ENCODE measurements at places on chromosomes 2 and 18. TPM values are rescaled to one million over a fixed set of nuclear protein-coding genes. Genes with fewer than 3 reads are reported as not detected.

DNA sequence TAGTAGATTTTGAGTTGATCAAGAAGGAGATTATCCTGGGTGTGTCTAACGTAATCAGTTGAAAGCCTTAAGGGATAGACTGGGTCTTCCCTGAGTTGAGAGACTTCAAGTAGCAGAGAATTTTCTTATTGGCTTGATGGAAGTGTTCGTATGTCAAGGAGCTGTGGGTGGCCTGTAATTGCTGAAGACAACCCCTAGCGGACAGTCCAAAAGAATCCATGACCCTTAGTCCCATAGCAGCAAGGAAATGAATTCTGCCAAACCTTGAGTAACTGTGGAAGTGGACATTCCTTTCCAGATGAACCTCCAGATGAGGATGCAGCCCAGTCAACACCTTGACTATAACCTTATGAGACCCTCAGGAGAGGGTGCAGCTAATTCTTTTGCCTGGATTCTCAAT lies 786.3 kb downstream of the SOCS6 start:
- no peaks in the 10 kb centered on the region for H3K27me3 ChIP-seq
- no peaks in the 10 kb centered on the region for H3K4me1 ChIP-seq

DNA sequence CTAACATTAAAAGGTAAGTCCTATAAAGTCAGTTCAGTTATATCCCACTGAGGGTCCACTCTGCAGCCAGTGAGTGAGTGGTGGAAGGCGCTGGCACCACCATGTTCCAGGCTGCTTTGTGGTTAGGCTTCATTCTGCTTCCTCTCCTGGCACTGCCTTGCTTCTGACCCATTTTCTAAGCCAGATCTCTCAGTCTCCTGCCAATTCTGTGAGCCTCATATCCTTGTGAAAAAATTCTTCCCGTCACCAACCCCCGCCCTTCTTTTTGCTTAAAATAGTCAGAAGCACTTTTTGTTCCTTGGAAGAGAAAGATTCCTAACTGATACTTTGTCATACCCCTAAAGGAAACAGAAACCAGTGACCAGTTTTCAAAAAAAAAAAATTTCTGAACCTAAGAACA lies 139.8 kb upstream of the NCK2 start:
- no peaks in the 10 kb centered on the region for H3K27me3 ChIP-seq
- DNase-seq = no peak
- no peaks in the 10 kb centered on the region for H3K36me3 ChIP-seq
- no peak overlapping the region for H3K27ac ChIP-seq

DNA sequence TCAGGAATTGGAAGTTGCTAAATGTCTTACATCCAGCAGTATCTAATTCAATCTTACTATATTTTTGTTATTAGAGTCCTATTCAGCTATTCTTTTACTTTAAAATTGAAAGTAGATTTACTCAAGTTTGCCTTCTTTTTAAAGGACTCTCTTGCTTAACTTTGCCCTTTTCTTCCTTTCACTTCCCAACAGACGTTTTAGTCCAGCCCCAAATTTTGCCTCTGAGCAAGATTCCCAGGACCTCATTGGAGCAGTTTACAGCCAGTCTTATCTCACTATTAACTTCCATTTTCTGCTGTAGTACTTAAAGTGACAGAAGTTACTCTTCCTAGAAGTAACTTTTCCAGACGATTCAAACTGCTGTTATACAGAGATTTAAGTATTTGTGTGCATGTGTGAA lies 1.7 kb upstream of the PRKD3 start:
- H3K4me3 ChIP-seq = no peak overlapping the region
- H3K27me3 ChIP-seq = peaks cover 6% of the 10 kb centered on the region

GRCh38 chr18:54647176-54647575 lies 56.1 kb downstream of the DYNAP start:
- no peaks in the 10 kb centered on the region for H3K36me3 ChIP-seq
- peak; percentile 68 for DNase-seq
- no peaks in the 10 kb centered on the region for H3K4me1 ChIP-seq
- H3K27ac ChIP-seq = no peak overlapping the region

Gene LRP1B
- total RNA-seq = 0.79 TPM

DNA sequence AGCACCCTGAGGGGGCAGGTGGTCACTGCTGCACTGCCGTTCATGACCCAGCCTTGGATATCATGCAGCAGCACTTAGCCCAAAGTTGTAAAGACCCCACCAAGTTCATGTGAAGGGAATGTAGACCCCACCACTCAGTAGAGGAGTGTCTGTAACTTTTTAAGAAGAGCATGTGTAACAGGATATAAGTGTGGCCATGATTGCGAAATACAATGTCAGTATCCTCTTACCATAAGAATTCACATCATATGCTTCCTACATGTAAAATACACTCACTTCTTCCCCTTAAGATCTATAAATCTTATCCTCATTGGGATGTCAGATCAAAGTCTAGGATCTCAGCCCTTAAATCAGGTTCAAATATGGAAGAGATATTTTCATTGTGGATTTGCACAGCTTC lies 276.9 kb downstream of the PTPRM start:
- H3K27ac ChIP-seq = no peak overlapping the region
- H3K27me3 ChIP-seq = no peaks in the 10 kb centered on the region
- H3K4me3 ChIP-seq = peak overlapping the region; percentile 20
- no peak for DNase-seq
- H3K36me3 ChIP-seq = peaks cover 18% of the 10 kb centered on the region
- H3K4me1 ChIP-seq = peaks cover 7% of the 10 kb centered on the region

Gene RGPD3
- total RNA-seq = 0.28 TPM

DNA sequence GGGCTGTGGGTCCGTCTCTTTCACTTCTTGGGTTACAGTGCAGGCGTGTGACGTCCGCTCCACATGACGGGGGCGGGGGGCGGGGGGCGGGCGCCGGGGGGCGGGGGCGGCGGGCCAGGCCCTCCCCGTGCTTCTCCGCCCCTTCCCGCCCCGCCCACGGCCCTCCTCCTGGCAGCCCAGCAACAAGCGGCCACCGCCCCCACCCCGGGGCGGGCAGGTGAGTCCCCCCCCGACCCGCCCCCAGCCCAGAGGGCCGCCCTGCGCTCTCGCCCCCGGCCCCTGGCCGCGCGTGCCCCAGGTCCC lies 3.6 kb downstream of the ZNF516 start:
- peak; percentile 91 for DNase-seq
- H3K36me3 ChIP-seq = no peaks in the 10 kb centered on the region
- H3K27ac ChIP-seq = peak overlapping the region; percentile 89
- no peaks in the 10 kb centered on the region for H3K27me3 ChIP-seq
- H3K4me1 ChIP-seq = peaks cover 2% of the 10 kb centered on the region

GRCh38 chr2:119820275-119820674 lies 60.6 kb downstream of the PTPN4 start:
- no peak overlapping the region for H3K4me3 ChIP-seq
- H3K36me3 ChIP-seq = no peaks in the 10 kb centered on the region
- no peak for DNase-seq
- H3K4me1 ChIP-seq = no peaks in the 10 kb centered on the region

GRCh38 chr2:85761512-85761944 lies 7.7 kb downstream of the ATOH8 start:
- peak overlapping the region; percentile 19 for H3K4me3 ChIP-seq
- peaks cover 20% of the 10 kb centered on the region for H3K27me3 ChIP-seq
- peaks cover 28% of the 10 kb centered on the region for H3K4me1 ChIP-seq
- peak; percentile 54 for DNase-seq
- no peaks in the 10 kb centered on the region for H3K36me3 ChIP-seq

Gene CRYGC
- not detected for total RNA-seq

DNA sequence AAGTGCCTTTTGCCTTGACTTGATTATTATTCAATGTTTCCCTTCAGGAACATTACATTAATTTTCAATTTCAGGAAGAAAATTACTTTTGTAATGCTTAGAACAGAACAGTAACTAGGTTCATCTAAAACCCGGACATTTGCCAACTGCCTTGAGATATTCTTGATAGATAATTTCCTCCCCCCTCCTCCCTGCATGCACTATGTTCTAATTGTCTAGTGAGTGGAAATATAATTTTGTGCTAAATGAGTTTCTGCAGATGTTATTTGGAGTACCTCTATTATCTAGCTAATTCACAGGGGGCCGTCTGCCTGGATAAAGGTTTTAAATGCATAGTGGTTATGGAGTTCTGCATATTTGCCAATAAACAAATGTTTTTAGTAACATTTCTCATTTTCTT lies 200.3 kb upstream of the SLC39A10 start:
- no peaks in the 10 kb centered on the region for H3K36me3 ChIP-seq
- DNase-seq = no peak
- no peaks in the 10 kb centered on the region for H3K4me1 ChIP-seq
- no peaks in the 10 kb centered on the region for H3K27me3 ChIP-seq
- H3K27ac ChIP-seq = no peak overlapping the region

DNA sequence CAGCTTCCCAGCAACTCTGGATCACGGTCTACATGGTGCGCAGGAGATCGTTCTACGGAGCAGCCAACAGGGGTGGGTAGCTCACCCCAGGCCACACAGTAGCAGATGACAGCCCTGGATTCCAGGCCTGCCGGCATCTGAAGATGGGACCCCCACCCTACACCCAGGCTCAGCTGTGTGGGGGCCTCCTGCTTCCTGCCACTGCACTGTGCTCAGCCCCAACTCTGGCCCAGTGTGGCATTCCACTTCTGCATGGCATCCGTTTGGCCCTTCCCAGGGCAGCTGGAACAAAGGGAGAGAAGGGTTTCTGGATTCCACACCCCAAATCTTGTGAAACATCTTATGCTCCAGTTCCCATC lies 9.1 kb downstream of the PER2 start:
- peaks cover 38% of the 10 kb centered on the region for H3K36me3 ChIP-seq
- no peaks in the 10 kb centered on the region for H3K4me1 ChIP-seq
- DNase-seq = no peak
- H3K4me3 ChIP-seq = no peak overlapping the region
- H3K27me3 ChIP-seq = no peaks in the 10 kb centered on the region
- no peak overlapping the region for H3K27ac ChIP-seq

Gene RIT2
- total RNA-seq = 0.81 TPM

DNA sequence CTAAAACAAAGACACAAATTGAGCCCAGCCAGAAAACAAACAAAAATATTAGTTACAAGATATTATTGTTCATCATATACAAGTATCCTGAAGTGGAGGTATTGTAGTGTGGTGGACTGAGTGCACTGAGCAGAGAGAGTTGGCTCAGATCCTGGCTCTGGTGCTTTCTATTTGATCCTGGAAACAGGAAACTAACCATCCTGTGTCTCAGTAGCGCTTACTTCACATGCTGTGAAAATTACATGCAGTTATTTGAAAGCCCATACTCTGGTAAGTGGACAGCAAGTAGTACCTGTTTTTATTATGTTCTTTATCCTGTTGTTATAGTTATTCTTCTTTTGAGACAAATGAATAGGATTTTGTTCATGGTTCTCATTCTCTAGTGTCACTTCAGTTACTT lies 84.3 kb upstream of the CRIM1 start:
- no peak overlapping the region for H3K4me3 ChIP-seq
- H3K27ac ChIP-seq = no peak overlapping the region
- DNase-seq = peak; percentile 42
- H3K36me3 ChIP-seq = no peaks in the 10 kb centered on the region

GRCh38 chr2:70639841-70640436 lies 86.3 kb upstream of the TGFA start:
- no peaks in the 10 kb centered on the region for H3K36me3 ChIP-seq
- H3K27me3 ChIP-seq = no peaks in the 10 kb centered on the region
- no peak overlapping the region for H3K27ac ChIP-seq
- H3K4me1 ChIP-seq = no peaks in the 10 kb centered on the region

DNA sequence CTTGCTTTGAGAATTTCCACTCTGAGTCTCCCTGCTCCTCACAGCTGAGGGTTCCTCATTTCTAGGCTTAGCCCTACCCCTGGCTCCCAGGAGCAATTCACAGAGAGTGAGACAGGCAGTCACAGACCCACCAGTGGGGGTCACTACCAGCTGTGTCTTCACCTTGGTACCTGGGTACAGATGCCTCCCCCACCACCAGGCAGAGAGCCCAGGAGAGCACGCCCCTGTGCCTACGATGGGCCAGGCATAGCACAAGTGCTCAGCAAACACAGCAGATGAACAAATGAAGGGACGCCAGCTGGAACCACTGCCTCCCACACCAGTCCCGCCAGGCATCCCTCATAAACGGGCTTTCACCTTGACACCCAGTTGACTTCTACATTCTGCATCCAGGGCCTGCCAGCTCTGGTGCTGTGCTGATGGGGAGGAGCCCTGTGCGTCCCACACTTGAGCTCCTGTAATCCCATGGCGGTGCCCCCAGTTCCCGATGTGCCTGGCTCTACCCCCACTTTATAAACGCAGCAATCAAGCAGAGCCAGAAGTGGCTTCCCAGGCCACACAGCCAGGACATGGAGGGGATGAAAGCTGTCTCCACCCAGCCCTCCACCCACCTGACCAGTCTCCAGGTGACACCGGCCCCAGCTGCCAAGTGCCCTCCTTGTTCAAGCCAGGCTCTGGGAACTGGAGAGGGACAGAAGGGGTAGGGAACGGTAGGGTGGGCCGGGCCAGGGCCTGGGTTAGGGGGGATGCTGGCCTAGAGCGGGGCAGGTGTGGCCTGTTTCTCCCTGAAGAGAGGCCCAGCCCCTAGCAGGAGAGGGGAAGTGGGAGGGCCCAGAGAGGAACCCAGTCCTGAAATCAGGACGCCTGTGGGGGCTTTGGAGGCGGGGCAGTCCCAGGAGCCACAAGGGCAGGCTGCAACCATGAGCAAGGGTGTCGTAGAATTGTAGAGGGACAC lies 42.5 kb downstream of the SCTR start:
- H3K36me3 ChIP-seq = no peaks in the 10 kb centered on the region
- H3K27me3 ChIP-seq = no peaks in the 10 kb centered on the region
- peaks cover 10% of the 10 kb centered on the region for H3K4me1 ChIP-seq
- no peak overlapping the region for H3K4me3 ChIP-seq
- peak; percentile 42 for DNase-seq

Gene REG3G
- total RNA-seq = not detected

DNA sequence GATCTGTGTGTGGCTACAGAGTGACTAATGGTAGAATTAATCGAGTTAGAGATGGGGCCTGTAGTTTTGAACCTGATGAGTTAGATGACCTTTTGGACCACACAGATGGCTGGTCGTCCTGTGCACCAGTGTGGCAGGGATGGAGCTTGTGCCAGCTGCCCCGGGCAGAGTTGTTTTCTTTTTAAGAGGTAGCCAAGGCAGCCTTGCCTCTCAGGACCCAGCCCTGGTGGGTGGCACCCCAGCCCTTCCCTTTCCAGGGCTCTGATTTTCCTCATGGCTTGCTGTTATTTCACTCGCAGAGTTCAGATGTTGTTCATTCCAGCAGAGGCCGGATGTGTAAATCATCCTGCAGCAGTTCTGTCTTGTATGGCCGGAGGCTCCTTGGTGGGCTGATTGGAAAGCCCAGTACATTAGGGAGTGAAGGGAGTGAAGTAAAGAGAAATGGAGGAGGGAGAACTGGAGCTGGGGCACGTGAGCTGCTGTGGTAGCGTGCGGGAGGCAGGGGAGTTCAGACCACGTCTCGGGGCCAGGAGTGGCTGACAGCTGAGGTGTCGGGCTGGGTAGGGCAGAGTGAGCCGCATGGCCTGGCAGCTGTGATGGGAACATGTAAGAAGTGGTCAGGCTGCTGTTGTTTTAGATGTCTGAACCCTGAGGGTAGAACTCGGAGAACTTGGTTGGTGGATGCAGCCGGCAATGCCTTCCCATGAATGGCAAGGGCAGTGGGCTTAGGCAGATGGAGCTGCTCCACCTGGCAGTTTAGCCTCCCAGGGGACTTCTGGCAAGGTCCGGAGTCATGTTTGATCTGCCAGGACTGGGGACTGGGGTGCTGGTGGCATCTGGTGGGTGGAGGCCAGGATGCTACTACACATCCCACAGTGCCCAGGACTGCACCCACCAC lies 28.8 kb downstream of the ASAP2 start:
- H3K36me3 ChIP-seq = no peaks in the 10 kb centered on the region
- H3K27me3 ChIP-seq = no peaks in the 10 kb centered on the region
- H3K4me3 ChIP-seq = no peak overlapping the region
- no peaks in the 10 kb centered on the region for H3K4me1 ChIP-seq
- DNase-seq = no peak
- H3K27ac ChIP-seq = no peak overlapping the region
